ENCODE measurements at places on chromosomes 3 and 15.
A peak's percentile ranks its signal among the peaks of the same experiment; 100 is the strongest.

DNA sequence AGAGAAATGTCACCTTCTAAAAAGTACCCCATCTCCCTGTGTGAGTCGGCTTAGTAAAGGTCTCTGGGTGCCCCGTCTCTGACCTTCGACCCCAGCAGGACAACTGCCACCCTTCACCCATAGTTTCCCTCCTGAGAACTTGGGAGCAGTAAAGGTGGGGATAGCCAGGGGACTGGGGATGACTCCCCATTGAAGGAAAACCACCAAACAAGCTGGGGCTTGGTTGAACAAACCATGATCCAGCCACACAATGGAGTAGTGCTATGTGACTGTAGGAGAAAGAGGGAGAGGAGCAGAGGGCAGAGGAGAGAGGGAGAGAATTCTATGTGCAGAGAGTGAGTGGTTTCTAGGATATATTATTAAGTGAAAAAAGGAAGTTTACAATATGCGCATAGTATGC, 33.7 kb downstream of the IDH3A start:
- DNase-seq: no peak

- no peak for DNase-seq
Observed at GRCh38 chr15:75350601-75351361, 3.9 kb downstream of the NEIL1 start.

DNA sequence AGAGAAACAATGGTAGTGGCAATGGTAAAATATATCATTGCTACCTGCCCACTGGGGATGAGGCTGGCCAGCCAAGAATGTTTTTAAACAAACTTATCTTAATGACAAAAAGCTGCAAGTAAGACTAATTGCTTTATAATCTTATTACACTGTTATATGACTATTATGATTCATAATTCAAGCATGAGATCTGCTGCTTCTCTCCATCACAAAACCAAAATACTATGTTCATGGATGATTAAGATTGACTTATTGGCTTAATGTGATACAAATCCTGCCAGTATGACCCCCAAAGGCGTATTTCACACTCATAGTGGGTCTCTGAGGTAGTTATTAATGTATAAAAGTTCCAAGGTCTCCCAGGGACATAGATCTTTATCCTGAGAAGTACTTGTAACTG, 52.6 kb downstream of the FBN1 start:
- no peak for DNase-seq

DNA sequence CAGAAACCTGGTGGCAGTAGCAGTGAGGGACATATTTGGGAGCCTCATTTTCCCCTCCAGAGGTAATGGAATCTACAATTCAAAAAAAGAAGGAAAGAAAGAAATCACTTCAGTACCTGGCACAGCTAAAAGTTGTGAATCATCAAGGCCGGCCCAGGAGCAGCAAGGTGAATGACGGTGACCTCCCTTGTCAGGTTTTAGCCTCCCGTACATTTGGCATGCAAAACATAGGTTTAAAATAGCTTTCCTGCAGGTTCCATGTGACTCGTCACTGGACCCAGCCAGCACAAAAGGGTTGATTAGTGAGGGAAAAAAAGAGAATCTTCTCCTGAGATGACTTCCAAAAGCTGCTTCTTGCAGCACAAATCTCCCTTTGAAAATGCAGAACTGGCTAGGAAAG, 394.2 kb downstream of the LSAMP start:
- DNase-seq: no peak

DNA sequence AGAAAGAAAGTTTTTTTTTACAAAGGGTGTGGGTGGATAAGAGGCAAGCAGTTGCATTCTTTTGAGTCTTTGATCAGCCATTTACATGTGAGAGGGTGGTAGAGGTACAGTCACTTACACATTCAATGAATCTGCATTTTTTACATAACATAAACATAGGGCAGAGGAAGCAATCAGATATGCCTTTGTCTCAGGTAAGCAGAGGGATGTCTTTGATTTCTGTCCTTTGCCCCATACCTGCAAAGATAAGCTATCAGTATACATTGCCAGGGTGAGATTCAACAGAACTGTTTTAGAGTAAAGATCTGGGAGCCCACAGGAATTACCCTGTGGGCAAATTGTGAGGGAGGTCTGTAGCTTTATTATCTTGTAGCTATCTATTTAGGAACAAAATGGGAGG, 5.4 kb upstream of the PPP1R2 start:
- DNase-seq: no peak

DNA sequence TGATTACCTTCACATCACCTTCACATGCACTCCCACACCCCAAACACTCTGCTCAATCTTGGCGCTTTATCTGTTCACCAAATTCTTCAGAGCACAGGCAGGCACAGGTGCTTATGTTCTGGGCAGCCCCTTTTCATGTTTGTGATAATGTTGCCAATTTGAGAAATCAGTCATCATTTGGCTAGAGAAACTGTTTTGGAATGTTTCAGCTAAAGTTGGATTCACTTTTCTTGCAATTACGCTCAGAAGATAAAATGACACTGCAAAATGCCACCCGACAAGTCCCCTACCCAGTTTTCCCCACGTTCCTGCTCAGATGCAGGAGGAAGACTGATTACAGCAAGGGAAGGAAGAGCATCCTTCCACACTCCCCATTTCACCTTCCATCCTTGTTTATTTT, 192.9 kb upstream of the LRRN1 start:
- no peak for DNase-seq

DNA sequence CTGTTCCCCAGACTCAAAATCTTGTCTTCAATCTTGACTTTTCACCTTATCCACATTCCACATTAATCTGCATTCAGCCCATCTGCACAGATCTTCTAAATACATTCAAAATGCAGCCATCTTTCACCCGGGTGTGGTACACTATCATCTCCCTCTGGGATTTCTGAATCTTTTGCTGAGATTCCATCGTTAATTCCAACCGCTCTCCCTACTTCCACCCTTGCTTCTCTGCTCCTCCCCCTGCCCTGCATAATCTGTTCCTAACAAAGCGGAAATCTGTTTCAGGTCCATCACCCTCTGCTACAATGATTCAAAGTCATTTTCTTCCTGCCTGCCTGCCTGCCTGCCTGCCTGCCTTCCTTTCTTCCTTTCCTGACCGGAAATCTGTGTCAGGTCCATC, 7.9 kb upstream of the GOLGA8B start:
- no peak for DNase-seq

GRCh38 chr3:69385723-69386555, at the start of gene FRMD4B:
FRMD4B (minus strand) TSS chr3:69386088; CDS start chr3:69385989, 99 bp downstream.
- no peak for DNase-seq

DNA sequence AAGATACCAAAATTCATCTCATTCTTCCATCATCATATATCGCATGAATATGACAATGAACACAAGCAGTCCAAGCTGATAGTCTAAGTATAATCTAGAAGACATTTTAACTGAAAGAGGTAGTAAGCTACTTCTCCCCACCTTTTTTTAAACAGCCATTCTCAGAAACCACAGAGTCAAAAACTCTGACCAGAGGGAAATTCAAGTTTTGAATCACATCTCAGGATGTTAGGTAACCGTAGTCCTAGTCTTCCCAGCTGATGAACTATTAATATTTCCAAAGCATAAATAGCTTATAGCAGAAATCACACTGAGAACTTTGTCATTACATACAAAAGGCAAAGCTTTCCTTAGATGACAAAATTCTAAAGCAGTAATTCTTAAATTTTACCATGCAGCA, 25.8 kb downstream of the NPTN start:
- no peak for DNase-seq

DNA sequence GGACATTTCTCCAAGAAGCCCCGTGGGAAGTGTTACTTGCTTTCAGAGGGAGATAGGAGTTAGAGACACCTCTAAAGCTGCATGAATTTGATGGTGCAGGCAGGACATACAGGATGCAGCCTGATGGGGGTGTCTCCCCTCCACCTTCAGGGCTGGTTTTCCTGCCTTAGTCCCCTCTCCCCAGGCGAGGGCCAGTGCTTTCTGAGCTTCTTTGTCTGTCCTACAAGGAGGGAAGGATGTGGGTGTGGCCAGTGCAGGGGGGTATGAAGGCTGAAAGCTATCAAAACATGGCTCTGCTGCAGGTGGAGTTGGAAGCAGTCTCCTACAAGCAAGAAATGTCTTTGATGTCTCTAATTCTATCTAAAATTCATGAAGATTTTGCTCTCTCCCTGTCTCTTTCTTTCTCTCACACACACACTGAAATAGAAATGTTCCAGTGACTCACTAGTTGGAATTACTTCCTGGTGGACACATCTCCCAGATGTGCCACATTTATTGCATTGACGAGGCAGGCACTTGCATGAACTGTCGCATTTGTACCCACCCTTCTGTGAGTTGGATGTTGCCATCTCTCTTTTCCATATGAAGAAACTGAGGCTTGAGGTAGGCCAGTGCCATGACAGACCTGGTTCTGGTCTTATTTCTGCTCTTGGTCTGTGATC, 13.9 kb upstream of the PODXL2 start:
- no peak for DNase-seq

DNA sequence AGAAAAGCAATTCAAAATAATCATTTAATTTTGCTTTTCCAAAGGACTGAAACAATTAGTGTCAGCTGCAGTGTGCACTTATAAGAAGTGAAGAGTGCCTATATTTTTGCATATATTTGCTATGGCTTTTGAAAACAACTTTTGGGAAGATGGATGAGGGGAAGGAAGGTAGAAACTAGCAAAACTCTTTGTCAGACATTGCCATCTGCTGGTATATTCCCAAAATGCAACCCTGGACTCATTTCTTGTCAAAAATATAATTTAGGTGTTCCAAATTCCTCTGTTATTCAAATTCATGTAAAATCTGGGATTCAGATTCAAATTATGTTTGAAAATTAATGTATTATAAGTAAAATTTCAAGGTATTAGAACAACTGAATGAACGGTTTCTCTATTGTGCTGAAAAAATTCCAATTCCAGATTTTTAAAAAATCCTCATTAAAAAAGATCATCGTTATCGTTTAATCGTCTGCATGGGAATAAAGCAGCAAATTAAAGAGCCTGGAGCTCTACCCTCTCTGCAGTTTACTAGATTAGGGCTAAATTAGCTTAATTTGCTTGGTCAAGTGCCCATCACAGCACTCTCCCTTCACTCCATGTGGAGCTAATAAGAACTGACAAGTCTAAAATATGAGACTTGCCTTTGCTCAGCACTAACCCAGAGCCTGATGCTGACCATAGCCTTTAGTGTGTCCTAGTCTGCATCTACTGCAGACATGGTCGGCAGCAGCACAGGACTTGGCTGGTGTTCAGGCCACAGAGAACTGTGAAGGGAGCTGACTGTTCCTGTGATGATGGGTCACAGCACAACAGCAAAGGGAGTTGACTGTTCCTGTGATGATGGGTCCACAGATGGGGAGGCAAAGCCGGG, 67.9 kb upstream of the MITF start:
- no peak for DNase-seq

- DNase-seq: peak; percentile 69
Observed at GRCh38 chr15:41827880-41828806, at the start of gene JMJD7. JMJD7 (plus strand) TSS chr15:41828092; CDS start chr15:41828125, 33 bp downstream.

GRCh38 chr3:73431183-73431900, 193.4 kb downstream of the PDZRN3 start:
- no peak for DNase-seq

DNA sequence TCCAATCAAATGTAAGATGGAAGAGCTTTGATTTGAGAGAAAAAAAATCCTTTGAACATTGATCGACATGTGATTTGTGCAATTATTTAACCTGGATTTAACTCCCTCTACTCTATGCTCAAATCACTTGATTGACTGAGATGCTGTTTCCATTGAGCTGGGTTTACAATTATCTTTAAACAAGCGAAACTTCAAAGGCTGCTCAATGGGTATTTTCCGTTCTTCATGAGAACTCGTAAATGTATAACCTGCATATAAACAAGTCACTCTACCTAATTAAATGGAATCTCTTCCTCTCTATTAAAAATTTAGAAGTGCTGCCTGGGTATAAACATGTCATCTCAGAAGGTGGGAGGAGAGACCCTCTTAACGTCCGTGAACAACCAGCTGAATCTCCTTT, 71.9 kb downstream of the ANXA2 start:
- no peak for DNase-seq

DNA sequence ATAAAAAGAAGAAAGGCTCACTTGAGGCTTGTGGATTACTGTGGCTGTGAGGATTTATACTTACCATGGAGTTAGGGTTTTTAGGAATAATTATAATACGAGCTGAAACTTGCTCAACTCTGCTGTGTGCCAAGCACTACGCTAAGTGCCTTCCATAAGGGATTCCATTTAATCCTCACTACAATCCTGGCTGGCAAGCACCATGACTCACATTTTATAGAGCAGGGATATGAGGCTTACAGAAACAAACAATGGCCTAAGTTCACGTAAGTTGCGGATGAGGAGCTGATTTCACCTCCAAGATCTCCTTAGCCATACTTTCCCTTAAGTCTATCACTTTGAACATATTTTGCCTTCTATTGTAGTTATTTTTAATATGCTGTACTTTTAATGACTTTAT, 43.9 kb upstream of the ARL8B start:
- DNase-seq: no peak

DNA sequence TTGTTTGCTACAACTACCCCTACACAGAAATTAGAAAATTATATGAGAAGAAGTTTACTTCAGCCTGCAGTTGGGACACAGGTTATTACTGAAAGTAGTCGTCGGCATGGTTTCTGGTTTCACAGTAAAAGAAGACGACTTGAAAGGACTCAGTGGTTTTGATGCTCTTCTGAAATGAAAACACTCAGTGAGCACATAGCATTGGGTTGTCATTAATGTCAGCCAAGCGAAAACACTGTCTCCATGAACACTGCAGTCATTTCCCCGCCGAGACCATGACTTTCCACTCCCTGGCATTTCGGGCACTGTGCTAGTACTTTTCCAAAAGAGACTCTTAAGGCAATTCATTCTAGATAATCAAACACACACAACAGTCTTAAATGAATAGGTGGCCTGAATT, 69.2 kb upstream of the ICE2 start:
- DNase-seq: no peak

DNA sequence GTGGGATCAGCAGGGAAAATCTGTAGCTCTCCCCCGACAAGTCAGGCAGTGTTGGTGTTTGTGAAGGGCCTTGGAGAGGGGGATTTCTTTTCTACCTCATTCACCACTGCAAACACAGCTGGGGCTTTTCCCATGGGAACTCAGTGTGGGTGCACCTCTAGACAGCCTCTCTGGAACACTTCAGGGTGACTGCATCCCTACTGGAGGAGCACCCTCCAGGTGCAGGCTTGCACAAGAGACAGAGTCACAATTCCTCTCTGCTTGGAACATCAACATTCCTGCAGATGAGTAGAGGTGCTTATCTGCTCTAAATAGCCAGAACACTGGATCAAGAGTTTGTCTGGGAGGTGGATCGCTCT, 72.7 kb upstream of the AKAP13 start:
- no peak for DNase-seq

DNA sequence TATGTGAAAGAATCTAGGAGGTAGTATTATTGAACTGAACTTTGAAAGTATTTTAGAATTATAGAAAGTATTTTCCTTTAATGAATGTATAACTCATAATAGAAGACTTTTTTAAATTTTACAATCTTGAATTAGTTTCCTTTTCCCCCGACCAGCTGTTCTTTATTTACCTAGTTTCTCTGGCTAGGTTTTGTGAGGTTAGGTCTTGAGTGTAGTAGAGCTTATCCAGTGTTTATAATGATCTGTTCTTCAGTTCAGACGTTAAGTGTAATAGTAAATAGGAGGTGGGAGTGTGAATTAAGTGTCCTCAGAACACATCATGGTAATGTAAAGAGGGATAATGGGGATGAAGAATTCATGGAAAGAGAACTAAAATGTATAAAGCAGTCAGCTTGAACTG, 93.8 kb downstream of the MYRIP start:
- no peak for DNase-seq

- no peak for DNase-seq
Observed at GRCh38 chr15:48021336-48022086, 99.3 kb upstream of the SLC24A5 start.

- no peak for DNase-seq
Observed at GRCh38 chr3:14137004-14137403, 12.2 kb downstream of the TMEM43 start.
